ENCODE measurements at places on chromosomes 11 and 22.

DNA sequence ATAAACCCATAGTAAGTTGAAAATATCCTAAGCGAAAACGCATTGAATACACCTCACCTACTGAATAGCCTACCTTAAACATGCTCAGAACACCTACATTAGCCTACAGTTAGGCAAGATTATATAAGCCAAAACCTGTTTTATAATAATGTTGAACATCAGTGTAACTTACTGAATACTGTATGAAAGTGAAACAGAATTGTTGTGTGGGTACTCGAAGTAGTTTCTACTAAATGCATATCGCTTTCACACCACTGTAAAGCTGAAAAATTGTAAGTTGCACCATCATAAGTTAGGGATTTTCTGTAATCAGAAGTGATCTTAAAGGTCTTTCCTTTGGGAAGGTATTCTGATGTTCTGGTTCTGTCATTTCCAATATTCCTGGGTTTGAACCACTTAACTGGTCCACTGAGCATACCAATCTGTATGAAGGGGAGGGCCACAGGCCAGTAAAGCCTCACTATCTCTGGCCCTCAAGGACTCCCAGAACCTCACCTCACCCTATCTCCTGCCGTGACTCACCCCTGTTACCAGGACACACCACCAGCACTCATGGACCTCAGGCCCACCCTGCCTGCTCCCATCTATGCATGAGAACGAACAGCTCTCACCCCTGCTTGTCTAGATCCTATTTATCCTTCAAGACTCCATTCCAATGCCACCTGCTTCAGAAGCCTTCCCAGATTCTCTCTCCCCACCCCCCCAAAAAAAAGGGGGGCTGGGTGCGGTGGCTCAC, 70.0 kb downstream of the NAT10 start:
- no peak for DNase-seq

DNA sequence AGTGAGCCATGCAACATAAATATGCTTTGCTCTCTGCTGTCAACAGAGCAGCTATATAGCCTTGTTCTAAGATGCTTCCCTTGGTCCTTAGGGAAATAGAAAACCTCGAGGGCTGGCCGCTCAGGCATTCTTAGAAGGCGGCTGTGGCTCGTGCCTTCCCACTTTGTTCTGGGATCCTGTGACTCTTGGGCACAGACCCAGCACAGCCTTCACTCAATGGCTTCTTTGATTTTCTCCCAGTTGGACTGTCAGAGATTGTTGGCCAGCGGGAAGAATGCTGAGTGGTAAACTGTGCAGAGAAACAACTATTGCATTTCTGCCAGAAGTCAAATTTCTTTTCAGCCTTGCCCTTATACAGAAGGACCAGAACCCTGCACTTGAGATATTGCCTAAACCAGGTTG, 9.5 kb upstream of the MICAL2 start:
- DNase-seq, result no peak

DNA sequence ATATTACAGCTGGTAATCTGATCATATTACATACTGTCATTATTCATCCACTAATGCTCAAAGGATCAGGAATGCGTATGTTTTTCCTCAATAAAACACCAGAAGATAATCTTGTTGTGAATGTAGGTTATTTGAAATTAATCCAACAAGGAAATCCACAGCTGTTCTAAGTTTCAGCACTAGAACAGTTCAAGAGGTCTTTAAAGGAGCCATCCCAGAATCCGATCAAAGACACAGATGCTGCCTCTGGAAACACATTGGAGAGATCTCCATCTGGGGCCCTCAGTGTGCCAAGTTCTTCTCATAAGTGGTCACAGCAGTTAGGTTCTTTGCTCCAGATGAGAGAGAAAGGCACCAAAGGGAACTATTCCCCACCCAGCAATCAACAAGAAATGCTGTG, 1955.1 kb upstream of the RAG2 start:
- DNase-seq, result no peak

DNA sequence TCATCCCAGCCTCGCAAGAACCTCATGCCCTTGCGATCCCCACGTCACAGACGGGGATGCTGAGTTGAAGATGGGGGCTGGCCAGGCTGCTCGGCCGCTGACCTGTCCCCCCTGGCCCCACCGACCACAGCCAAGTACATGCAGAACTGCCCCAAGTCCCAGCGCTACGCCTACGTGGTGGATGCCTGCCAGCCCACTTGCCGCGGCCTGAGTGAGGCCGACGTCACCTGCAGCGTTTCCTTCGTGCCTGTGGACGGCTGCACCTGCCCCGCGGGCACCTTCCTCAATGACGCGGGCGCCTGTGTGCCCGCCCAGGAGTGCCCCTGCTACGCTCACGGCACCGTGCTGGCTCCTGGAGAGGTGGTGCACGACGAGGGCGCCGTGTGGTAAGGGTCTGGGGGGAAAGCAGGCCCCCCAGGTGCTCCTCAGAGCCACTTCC, 10.0 kb downstream of the MUC5B start:
- DNase-seq, result no peak

- no peak for DNase-seq
These were observed 9.5 kb downstream of the MACROD1 start for GRCh38 chr11:64156235-64157011.

- no peak for DNase-seq
These were observed 1.0 kb downstream of the PCNX3 start for GRCh38 chr11:65616575-65617001.

DNA sequence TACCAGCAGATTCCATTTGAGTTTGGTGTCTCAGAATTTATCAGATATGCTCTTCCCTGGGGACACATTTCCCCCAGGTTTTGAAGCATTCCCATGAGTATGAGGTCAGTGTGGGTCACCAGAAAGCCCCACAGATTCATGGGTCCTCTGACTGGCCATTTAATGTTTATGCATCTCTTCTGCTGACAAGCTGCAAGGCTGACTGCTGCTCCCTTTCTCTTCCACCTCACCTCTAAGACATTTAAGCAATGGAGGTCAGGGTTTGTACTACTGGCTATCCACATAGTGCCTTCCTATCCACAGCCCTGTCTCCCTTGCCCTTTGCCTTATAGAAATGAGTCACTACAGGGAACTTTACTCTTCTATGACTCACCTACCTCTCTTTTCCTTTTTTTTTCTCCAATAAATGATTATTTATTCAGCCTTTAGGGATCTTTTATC, 106.0 kb upstream of the TIMP3 start:
- peak; percentile 65 for DNase-seq

DNA sequence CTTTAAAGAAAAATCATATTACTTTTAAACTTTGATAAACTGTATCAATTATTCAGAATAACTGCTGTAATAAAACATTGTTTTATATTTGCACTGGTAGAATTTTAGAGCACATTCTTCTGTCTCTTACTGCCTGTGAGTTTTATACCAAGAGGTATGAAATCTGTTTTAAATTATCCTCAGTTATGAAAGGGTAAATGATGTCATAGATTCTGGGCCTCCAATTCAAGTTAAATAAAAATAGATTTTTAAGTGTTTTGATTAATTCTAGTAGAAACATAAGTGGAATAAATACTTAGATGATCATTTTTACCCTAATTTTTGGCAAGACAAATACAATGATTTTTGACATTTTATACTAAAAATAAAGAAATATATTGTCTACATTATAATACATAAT, 93.0 kb downstream of the GUCY1A2 start:
- no peak for DNase-seq

GRCh38 chr11:75155570-75156422, 4.9 kb downstream of the SLCO2B1 start:
- DNase-seq, result no peak

DNA sequence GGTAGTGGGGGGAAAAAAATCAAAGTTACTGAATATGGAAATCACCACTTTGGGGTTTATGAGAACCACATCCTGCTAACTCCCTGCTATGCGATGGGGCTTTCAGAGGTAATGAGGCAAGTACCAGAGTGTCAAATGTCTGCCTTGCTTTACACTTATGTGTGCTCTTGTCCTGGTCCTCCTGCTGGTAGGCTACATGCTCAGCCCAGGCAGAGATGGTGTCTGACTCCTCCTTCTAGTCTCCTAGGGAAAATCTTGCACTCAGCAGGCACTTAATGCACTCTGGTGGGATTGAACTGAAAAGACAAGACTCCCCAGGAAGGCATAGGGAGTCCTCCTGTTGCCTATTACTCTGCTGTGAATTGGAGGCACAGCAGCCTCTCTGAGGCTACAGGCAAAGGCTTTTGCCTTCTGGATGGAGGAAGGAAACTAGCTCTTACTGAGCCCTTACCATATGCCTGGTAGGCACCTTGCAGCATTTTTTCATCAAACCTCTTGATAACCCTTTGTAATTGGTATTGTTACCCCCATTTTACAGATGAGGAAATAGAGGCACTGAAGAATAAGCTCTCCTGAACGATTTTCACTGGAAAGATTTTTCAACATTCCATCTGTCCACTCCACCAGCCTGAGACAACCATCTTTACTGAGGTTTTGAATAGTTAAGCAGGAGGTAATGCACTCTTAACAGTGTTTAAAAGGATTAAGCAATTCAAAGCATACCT, 132.1 kb upstream of the PAX6 start:
- no peak for DNase-seq

- no peak for DNase-seq
These were observed 35.2 kb upstream of the CLDN5 start for GRCh38 chr22:19559324-19559811.

- no peak for DNase-seq
These were observed 8.0 kb upstream of the SF1 start for GRCh38 chr11:64786308-64786707.

GRCh38 chr11:33116535-33116934, 44.7 kb downstream of the CSTF3 start:
- DNase-seq, result no peak

GRCh38 chr11:22084056-22084455, 108.8 kb upstream of the ANO5 start:
- no peak for DNase-seq

DNA sequence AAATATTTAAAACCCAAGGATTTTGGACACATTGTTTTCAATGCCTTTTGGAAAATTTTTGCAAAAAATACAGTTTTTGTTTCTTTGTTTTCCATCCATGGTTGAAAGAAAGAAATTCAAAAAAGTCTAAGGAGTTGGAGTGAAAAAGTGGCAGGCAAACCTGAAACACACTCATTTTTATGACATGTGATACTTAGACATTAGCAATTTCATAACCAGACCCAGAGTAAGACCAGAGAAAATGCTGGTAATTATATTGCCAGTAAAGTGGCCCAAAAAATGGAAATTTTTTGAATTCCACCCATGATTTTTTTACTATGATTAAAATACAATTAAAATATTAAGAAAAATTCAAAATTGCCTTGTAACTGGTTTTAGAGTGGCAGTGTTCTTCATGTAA, 128.2 kb downstream of the SLC17A6 start:
- no peak for DNase-seq

DNA sequence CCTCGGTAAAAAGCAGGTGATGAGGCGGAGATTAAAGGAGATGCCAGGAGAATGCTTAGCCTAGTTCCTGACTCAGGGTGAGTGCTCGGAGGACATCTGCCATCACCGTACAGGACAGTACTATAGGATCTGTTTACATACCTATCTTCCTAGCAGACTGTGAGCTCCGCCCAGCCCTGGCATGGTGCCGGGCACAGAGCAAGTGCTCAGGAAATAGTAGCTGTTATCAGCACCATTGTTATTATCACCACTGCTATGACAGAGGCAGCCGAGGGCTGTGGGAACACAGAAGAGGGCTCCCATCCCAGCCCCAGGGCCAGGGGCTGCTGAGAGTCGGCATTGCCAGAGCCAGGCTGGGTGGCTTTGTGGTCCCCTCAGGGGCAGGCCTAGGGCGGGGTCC, 642 bp upstream of the SEPTIN3 start:
- no peak for DNase-seq

- no peak for DNase-seq
These were observed 21.3 kb downstream of the IFITM10 start for GRCh38 chr11:1728931-1729691.

DNA sequence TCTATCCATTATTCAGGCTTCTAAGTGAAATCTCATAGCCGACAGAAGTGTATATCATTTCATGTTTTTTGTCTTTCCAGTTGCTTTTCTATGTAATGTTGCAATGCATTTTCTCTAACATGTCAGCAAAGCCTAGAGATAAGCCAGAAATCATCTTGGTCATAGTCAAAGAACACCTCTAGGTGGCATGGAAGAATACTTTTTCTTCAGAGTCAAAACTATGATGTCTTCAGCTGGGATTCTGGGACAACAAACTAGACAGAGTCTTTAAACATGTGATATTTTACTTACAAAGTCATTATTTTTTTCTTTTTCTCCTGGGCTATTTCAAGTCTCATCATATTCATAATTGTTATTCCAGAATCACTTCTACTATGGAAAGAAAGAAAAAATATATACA, 4.4 kb downstream of the GAS2 start:
- no peak for DNase-seq

- DNase-seq, result no peak
These were observed 62.7 kb upstream of the KCNQ1OT1 start for GRCh38 chr11:2762451-2762850.

DNA sequence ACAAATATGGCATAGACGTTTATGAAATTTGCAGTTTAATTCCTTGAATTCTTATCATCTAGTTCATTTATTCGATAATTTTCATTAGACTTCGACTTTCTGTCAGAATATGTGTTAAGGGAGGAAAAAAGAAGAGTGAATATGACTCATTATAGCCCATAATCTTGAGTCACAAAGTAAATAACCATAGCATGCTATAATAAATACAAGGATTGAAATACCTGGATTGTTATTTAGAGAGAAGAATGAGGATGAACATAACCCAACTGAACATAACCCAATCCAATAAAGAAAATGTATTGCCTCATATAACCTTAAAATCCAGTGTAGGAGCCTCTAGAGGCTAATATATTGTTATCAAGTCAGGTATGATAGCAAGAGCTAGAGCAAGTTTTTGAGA, 1858.3 kb upstream of the RAG2 start:
- no peak for DNase-seq
